ENCODE measurements at places on chromosomes 6 and 20.

DNA sequence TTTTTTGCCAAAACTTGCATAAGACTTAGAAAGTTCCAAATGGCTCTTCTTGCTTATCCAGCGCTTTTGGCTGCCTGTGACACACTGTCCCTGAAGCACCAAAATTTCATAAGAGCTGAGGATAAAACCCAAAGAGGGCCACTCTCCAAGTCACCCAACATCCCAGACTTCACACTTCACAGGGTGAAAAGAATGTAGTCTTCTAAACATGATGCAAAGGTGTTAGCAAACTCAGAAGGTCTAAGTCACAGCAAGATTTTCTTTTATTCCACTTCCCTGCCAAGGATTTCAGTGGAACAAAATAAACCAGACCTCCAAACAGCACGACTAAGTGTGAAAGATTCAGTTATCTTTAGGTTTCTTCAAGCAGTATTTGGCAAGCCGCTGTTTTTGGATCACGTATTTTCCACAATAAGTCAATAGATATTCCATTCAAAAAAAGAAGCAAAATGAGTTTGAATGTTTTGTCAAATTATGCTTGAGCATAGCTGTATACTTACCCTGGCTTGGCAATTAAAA, 44.6 kb upstream of the CD93 start:
- no peak for DNase-seq

DNA sequence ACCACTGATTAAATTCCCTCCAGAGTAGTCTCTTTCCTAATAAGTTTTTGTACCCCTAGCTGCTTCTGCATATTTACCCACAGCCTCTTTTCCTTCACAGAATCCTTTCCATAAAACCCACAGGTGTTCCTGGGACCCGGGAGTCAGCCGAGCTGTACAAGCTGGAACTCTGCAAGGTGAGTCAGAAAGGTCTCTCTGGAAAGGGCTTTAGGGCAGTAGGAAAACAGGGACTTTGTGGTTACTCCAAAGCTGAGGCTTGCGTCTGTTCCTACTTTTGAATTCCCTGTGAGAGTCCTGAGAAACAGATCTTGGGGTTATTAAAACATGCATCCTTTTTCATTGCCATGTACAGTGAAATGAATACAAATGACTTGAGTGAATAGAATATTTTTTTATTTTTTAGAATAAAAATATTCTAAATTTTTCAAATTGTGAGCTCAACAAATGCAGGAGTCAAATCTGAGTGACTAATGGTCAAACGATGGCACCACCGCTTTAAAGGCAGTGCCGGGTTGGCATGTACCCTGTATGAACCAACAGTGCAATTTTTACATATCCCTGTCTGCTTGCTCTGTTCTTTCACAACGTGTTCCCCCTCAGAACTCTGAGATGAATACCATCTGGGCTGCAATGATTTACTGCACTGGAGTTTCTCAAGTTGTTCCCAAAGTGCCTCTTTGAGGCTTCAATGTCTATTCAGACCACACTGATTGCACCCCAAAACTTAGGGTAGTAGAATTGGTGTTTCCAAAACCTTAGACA, 78.4 kb downstream of the GFRAL start:
- DNase-seq = no peak

- DNase-seq = no peak
Measured at GRCh38 chr6:44235269-44235668, 11.6 kb upstream of the HSP90AB1 start.

DNA sequence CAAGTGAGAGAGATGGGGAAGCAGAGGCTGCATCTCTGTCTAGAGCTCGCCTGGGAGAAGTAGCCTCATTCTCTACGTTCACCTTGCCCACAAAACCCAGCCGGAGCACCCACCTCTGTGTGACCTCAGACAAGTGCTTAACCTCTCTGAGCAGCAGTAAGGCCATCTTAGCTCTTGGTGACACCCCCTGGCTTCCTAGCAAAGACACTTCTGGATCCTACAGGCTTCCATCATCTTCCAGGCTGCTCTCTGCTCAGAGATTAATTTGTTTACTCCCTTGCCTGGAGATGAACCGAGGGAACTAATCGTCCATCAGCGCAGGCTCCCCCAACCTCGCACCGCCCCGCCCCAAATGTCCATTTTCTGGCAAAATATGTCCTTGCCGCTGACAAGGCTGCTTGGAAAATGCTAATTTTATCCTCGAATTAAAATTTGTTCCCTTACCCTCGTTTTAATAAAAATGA, 24.0 kb upstream of the CTNNBL1 start:
- no peak for DNase-seq

GRCh38 chr6:18585032-18585573, 198.0 kb downstream of the RNF144B start:
- DNase-seq = no peak

- DNase-seq = no peak
Measured at GRCh38 chr6:79600812-79601609, 30.1 kb upstream of the SH3BGRL2 start.

DNA sequence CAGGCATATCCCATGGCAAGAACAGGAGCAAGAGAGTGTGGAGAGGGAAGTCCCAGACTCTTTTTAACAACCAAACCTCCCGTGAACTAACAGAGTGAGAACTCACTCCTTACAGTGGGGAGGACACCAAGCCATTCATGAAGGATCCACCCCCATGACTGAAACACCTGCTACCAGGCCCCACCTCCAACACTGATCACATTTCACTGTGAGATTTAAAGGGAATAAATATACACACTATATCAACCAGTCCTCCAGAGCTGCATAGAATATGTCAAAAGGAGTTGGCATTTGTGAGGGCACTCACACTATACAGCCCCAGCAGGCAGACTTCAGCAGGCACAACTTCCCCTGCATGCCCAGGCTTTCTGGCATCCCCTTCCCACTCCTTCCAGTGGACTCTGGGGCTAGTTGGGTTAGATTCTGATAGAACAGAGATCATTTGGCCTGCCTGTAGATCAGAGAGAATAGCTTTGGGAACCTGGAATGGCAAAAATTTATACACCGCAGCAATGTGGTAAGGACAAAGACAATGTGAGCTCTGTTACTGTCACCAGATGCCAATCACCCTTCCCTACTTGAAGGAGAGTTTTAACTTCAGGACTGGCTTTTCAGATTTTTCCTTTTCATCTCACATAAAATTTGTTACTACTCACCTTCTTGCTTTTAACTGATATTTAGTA, 25.2 kb upstream of the TENT5A start:
- DNase-seq = no peak

DNA sequence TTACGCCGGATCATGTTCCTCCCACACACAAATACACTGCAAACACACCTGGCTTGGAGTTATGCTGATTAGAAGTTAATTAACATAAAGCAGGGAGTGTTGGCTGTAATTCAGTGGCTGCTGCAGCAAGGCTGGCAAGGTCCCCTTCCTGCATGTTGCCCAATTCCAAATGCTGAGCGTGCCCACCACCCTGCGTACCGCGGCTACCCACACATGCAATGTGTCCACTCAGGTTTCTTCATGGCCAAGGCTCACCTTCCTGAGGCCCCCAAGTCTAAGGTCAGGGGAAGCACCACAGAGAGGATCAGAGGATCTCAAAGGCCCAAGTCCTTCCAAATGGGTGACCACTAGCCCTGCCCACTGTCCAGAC, 11.6 kb upstream of the PRND start:
- DNase-seq = no peak

- DNase-seq = no peak
Measured at GRCh38 chr6:79193971-79194370, 40.5 kb downstream of the HMGN3 start.

GRCh38 chr6:47420394-47421371, 56.9 kb upstream of the CD2AP start:
- no peak for DNase-seq

- DNase-seq = no peak
Measured at GRCh38 chr6:47096211-47096895, 54.2 kb upstream of the ADGRF1 start.

All from effector CD4-positive, alpha-beta T cell (primary cell).